NCI-H2029 (cell line): ENCODE measurements at places on chromosomes 1 and 21.
A peak's percentile ranks its signal among the peaks of the same experiment; 100 is the strongest.

GRCh38 chr1:226584164-226584563 is 35.6 kb downstream of the STUM start:
- no peak for DNase-seq

- no peak for DNase-seq
Observed at GRCh38 chr1:23577056-23578004, 18.0 kb upstream of the ID3 start.

DNA sequence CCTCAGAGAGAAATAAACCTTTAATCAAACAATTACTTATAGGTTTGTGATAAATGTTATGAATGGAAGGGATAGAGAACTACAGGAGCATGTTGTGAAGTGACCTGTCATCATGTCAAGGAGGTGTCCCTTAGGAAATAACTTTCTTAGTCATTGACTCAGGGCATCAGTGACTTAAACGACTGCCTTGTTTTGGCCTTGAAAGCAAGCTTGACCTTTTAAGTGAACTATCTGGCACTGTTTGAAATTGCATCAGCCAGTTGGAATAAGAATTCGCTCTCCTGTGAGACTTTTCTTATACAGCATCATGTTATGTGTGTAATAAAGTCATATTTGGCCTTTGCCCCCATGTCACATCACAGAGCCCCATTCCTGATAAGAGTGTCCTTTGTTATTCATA is 30.9 kb downstream of the LRRC8B start:
- DNase-seq, result no peak

- DNase-seq, result no peak
Observed at GRCh38 chr1:185351734-185352466, 34.9 kb upstream of the IVNS1ABP start.

- DNase-seq, result no peak
Observed at GRCh38 chr1:29504709-29505410, 268.5 kb downstream of the PTPRU start.

GRCh38 chr1:32899586-32900296 is 1.4 kb downstream of the TMEM54 start:
- no peak for DNase-seq

DNA sequence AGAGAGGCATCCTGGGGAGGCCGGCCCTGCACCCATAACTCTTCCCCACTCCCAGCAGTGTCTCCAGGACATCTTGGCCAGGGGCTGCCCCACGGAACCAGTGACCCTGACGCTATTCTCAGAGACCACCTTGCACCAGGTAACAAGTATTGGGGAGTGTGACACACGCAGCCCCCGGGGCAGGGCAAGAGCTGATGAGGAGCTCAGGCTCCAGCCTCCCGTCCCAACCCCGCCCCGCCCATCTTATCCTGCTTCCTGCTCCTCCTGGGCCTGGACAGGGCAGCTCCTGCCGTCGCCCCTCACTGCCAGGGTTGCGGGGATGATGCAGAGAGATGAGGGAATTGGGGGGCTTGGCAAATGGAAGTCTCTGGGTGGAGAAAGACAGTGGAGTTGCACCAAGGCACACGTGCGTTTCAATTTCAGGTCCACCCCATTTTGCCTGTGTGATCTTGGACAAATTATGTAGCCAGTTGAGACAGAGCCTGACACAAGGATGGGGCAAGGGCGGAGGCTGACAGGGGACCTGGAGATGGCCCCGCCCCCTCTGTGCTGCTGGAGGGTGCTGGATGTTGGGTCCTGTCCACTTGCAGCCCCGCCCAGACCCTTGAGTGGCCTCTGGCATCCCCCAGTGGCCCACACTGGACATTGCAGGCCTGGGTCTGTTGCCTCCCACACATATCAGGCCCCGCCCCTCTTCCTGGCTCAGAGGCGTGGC is 10.7 kb downstream of the CLCNKA start:
- peak; percentile 73 for DNase-seq

- no peak for DNase-seq
Observed at GRCh38 chr1:17618558-17619247, 79.2 kb downstream of the ARHGEF10L start.

- DNase-seq, result no peak
Observed at GRCh38 chr1:64527165-64527564, 57.2 kb downstream of the CACHD1 start.

GRCh38 chr1:43754892-43755291 is 47.6 kb downstream of the ST3GAL3 start:
- no peak for DNase-seq

DNA sequence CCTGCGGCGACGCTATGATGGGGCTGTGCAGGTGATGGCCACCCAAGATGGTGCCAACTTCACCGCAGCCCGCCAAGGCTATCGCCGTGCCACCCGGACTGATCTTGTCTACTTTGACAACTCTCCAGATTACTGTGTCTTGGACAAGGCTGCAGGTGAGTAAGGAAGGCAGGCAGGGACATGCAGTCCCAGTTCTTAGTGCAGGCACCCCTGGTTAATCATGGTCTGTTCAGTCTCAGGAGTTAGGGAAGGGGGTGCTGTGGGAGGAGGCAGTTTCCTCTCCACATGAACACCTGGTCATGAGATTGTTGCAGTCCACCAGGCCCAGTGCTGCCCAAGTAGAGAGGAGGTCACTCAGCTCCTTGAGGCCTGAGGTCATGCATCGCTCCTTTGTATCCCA is 8.5 kb downstream of the WNT2B start:
- no peak for DNase-seq

- peak; percentile 33 for DNase-seq
Observed at GRCh38 chr1:21651214-21652042, 17.7 kb downstream of the RAP1GAP start.

DNA sequence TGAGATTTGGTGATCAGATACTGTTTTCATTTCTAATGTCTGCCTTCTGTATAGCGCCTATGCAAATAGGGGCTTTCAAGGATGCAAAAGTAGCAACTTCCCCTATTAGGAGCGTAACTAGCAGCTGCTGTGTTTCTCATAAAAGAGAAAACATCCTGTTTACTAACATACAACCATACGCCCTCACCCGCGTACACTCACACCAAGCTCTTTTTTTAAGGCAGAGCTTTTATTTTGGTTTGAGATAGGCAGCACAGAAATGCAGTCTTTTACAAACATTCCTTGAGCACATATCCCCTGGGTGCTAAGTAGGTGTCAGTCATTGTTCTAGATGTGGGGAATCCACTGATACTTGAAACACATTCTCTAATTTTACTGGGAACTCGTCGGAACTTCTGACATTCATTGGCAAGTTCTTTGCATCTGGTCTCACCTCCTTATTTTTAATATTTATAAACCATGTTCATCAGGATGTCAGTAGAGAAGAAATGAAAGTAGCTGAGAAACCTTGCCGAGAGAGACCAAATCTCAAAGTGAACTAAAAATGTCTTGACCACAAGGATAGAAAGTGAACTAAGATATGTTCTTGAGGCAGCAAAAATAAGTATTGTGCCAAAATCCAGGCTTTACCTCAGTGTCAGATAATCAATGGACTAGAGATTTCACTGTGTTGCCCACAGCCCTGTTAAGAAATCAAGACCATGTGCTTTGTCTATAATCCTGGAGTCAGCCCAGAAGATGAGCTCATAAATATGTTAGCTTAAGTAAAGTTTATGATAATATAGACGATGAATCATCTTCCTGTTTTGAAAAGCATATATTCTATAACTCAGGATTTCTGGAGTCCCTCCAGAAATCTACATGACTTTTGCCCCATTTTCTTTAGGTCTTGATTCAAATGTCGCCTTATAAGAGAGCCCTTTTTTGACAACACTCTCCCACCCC is 350.9 kb downstream of the ST6GALNAC3 start:
- no peak for DNase-seq

- no peak for DNase-seq
Observed at GRCh38 chr21:28936036-28936435, 56.6 kb downstream of the LTN1 start.

DNA sequence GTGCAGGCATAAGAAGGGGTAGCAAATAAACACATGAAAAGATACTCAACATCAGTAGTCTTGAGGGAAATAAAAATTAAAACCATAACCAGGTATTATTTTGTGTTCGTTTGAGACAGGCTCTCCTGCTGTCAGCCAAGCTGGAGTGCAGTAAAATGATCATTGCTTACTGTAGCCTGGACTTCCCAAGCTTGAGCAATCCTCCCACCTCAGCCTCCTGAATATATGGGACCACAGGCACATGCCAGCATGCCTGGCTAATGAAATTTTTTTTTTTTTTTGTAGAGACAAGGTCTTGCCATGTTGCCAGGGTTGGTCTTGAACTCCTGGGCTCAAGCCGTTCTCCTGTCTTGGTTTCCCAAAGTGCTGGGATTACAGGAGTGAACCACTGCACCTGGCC is 108.0 kb downstream of the DNM3 start:
- no peak for DNase-seq

GRCh38 chr1:95716097-95716496 is 482.1 kb downstream of the RWDD3 start:
- DNase-seq, result no peak

DNA sequence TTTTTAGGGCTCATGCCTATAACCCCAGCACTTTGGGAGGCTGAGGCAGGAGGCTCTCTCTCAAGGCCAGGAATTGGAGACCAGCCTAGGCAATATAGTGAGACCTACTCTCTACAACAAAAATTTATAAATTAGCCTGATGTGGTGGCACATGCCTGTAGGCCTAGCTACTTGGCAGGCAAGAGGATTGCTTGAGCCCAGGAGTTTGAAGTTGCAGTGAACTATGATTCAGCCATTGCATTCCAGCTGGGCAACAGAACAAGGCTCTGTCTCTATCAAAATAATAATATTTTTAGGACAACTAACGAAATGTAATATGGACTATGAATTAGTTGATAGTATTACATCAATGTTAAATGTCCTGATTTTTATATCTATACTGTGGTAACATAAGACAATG is 68.8 kb upstream of the ARID1A start:
- DNase-seq, result no peak

DNA sequence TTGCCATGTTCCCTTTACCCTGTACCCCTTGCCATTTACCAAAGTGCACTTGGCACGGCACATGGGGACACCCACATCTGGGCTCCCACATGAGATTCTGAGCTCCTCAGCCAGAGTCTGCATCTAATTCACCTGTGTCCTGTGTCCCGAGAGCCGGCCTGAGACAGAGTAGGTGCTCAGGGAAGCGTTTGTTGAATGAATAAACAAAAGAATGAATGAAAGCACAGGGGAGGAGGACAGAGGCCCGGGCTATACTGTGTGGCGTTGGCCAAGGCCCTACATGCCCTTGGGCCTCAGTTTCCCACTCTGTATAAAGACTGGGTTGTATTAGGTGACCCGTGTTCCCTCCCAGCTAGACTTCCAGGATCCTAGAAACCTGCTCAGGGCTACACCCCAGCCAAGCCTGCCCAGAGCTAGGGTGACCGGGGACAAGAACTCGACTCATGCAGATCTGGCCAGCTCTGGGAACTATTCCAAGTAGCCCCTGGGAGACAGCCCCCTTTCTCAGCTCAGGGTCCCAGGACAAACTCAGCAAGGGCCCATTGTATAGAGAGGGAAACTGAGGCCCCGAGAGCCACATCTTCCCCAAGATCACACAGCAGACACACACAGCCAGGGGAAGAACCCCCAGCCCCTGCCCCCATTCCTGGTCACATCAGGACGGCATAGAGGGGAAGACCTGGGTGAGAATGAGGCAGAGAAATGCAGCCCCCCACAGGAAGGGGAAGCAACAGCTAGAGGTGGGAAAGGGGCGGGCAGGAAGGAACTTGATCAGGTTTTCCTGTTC is 6.0 kb downstream of the EPHA2 start:
- no peak for DNase-seq

- DNase-seq, result no peak
Observed at GRCh38 chr1:231519166-231519565, 9.3 kb upstream of the TSNAX start.

DNA sequence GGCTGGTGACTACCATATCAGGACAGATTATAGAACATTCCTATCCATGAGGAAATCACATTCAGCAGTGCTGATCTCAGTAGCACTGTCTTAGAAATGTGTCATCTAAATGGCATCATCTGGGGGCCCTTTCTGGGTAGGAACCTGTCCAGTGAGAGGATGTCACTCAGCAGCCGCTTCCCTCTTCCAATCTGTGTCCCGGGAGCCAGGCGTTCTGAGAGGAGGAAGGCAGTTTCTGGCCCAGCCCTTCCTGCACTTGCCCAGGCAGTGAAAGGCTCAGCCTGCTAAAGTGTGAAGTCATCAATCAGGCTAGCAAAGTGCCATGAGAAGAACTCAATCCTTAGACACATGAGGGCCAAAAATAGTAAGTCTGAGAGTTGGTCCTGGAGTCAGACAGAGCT is 25.6 kb downstream of the RAB4A start:
- DNase-seq, result no peak

- DNase-seq, result no peak
Observed at GRCh38 chr21:42629933-42630589, 23.4 kb upstream of the PDE9A start.

- DNase-seq, result no peak
Observed at GRCh38 chr1:21647431-21648351, 21.5 kb downstream of the RAP1GAP start.

- DNase-seq, result no peak
Observed at GRCh38 chr1:229287267-229287666, 16.4 kb downstream of the RAB4A start.

GRCh38 chr1:86887479-86888162 is 26.3 kb downstream of the SELENOF start:
- no peak for DNase-seq

- no peak for DNase-seq
Observed at GRCh38 chr1:5651027-5651410, 341.2 kb downstream of the NPHP4 start.

- no peak for DNase-seq
Observed at GRCh38 chr1:46302641-46303037, 777 bp downstream of the LRRC41 start.

- DNase-seq, result no peak
Observed at GRCh38 chr1:67688526-67689219, 3.7 kb downstream of the GADD45A start.

- no peak for DNase-seq
Observed at GRCh38 chr1:89637496-89637895, 4.6 kb downstream of the LRRC8C start.

GRCh38 chr21:25615880-25616279 is 8.6 kb upstream of the MRPL39 start:
- DNase-seq, result no peak

GRCh38 chr1:230160957-230161771 is 94.1 kb downstream of the GALNT2 start:
- DNase-seq, result no peak

- DNase-seq, result no peak
Observed at GRCh38 chr1:200351826-200352549, 57.8 kb downstream of the ZNF281 start.

DNA sequence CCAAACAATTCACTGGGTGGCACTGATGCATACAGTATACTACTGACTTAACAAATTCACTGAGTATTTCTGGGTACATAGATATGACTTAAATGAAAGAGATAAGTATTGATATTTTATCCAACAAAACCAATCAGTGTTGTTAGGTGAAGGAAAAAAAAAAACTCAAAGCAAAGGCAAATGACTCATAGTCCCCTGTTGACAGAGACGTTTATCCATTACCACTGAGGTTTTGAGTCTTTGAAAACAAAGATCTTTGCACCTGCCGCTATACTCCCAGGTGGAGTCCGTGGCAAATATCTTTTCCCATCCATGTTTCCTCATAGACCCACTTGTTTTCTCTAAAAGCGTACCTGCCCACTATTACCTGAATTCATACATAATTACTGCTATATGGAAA is 18.4 kb downstream of the DYNLT5 start:
- DNase-seq, result peak; percentile 3

GRCh38 chr1:68199603-68200002 is 32.7 kb downstream of the WLS start:
- no peak for DNase-seq

GRCh38 chr1:167158813-167159275 is 61.8 kb upstream of the POU2F1 start:
- no peak for DNase-seq
